GM13977 (cell line): ENCODE measurements at places on chromosomes 6 and 20.
A peak's percentile ranks its signal among the peaks of the same experiment; 100 is the strongest.

- peak; percentile 28 for DNase-seq
Measured at GRCh38 chr6:4885341-4885933, 109.2 kb downstream of the CDYL start.

- no peak for DNase-seq
Measured at GRCh38 chr6:169668203-169668847, 33.5 kb downstream of the WDR27 start.

- no peak for DNase-seq
Measured at GRCh38 chr6:137046871-137047412, 2.2 kb upstream of the IL20RA start.

GRCh38 chr20:58892141-58892931 lies 39.8 kb downstream of the GNAS start:
- peak; percentile 86 for DNase-seq

DNA sequence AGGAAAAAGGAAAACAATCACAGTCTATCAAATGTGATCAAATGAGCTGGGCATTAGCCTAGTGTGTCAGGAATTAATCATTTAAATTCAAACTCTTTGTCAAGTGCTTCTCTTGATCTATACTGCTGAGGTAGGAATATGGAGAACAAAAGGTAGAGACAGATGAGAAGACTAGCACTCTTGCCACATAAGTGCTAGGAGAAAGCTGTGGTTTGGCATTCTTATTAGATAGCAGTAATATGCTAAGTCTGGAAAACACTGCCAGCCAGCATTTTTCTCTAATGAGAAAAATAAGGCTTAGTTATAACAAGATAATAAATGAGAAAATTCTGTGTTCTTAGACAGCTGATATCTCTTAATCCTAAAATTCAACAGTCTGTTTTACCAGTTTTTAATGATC lies 38.9 kb downstream of the ORC3 start:
- no peak for DNase-seq

GRCh38 chr6:169809386-169809785 lies 58.0 kb downstream of the ERMARD start:
- no peak for DNase-seq

DNA sequence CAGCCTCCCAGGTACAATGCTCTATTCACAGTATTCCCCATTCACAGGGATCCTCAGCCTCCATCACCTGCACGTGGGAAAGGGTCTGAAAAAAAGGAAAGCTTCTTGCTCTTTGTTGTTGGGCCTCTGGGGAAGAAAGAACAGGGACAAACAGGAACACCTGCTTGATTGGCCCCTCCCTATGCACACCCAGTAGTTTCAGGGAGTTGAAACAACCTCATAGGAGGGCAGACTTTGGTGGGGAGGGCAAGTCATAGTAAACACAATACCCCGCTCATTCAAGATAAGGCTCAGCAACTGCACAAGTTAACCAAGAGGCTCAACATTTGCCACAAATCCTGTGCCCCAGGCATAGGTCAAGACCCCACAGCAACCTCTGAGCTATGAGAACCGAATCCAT lies 1.7 kb downstream of the GHRH start:
- DNase-seq: no peak

DNA sequence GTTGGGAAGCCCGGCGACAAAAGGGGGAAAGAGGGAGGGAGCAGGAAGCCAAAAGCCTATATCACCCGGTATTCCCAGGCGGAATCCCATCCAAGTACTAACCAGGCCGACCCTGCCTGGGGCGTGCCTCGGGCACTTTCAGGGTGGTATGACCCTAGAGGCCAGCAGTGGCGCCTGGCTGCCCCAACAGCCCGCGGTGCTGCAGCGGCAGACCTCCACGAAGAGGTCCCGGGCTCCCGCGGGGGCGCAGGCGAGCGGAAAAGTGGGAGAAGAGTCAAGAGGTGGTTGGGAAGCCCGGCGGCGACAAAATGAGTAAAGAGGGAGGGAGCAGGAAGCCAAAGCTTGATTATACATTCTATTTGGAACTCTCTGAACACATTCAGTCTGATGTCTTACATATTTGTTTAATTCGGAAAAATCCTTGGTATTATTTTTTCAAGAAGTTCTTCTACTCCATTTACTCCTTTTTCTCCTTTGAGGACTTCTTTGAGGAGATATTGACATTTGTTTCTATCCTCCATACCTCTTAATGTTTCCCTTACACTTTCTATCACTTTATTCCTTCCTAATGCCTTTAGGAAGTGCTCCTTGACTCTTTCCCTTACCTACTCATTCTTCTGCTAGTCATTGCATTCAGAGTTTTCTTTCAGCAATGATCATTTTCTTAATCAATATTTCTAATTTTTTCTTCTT lies 11.5 kb downstream of the TREML4 start:
- DNase-seq: no peak

GRCh38 chr20:17202673-17203072 lies 24.2 kb upstream of the PCSK2 start:
- DNase-seq: no peak

- no peak for DNase-seq
Measured at GRCh38 chr20:15937179-15937578, 636.1 kb downstream of the KIF16B start.

DNA sequence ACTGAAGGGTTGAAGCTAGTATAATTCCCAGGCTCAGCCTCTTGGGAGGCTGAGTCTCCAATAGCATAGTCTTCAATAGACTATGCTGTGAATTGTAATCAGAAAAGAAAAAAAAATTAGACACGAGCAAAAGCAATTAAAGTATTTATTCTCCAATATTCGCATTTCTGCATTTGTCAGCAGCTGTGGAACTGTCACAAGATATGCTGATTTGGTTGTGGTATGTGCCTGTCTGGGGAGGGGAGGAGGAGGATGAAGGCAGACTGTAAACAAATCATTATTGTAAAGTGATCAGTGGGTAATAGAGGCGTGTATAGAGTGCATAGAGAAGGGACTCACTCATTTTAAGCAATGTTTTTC lies 10.1 kb upstream of the BICRAL start:
- no peak for DNase-seq

DNA sequence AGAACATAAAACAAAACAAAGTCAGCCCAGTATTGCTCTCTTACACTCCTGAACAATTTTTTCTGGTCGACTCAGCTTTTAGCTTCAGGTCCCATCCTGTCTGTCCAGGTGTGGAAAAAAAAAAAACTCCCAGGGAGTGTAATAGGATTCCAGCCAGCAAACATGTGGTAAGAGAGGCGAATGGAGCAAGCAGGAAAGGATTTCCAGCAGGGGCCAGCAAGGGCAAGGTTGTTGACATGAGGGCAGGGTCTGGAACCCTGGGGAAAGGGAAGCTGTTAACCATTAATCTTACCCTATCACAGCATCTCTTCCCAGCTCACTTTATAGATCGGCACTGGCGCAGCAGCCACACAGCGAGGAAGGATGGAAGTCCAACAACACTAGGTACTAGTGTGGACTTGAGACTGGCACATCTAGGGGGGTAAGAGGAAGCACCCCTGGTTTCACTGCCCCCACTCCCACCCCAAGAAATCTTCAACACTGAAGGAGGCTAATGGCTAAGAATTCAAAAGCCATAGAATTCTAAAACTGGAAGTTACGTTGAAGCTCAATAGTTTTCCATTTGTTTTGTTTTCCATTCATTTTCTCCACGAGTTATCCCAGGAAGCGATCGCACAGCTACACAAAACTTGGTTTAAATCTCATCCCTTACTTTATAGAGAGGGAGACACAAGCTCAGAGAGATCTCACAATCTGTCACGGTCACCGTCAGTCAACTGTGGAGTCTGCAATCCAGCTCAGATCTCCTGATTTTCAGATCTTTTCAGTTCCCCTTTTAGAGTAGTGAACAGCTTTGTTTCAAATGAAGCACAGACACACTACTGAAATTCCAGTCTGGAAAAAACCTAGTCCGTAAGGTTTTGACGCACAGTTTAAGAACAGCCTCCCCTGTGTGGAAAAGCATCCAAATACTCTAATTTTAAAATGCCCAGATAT lies 53.3 kb downstream of the SLC22A23 start:
- DNase-seq: no peak

DNA sequence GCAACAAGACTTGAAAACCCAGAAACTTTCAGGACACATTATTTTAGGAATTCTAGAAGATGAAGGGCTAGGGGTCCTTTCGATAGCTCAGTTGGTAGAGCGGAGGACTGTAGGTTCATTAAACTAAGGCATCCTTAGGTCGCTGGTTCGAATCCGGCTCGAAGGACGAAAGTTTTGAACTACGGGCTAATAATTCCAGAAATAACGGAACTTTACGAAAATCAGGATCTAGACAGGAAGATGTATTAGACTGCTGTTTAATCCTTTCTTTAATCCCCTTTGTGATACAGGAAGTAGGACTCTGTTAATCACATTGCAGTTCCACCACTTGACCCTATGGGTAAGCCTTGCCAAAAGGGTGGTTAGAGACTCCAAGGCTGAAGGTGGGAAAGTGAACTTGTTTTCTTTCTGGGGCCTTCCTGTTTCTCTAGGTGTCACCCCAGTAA lies 21.2 kb upstream of the ABT1 start:
- DNase-seq: no peak

GRCh38 chr6:110618591-110619267 lies 142.3 kb upstream of the SLC22A16 start:
- DNase-seq: peak; percentile 34

- DNase-seq: no peak
Measured at GRCh38 chr6:44030812-44031454, 96.3 kb downstream of the MRPL14 start.

GRCh38 chr20:19495905-19496703 lies 262.0 kb upstream of the RIN2 start:
- DNase-seq: no peak

- no peak for DNase-seq
Measured at GRCh38 chr20:35560105-35560511, 18.2 kb downstream of the ERGIC3 start.

- DNase-seq: no peak
Measured at GRCh38 chr20:16599257-16599656, 26.0 kb upstream of the KIF16B start.

- DNase-seq: no peak
Measured at GRCh38 chr6:7769702-7770101, 43.8 kb downstream of the BMP6 start.

DNA sequence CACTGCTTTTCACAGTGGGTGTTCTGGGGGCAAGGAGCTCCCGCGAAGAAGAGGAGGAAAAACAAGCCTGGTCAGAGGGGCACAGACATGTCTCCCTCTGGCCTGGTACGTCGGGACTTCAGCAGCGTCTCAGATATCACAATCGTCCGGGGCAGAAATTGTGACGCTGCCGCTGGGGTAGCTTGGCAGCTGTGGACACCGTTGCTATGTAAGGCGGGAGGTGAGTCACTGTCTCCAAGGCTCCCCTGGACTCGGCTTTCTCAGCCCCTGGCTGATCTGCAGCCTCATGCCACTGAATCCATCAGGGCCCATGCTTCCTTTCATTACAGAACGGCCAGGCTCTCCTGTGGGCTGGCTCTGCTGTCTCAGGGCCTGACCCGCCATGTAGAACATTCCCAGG lies 98.7 kb downstream of the SULF2 start:
- DNase-seq: no peak

- DNase-seq: no peak
Measured at GRCh38 chr6:136011475-136011874, 160.0 kb downstream of the PDE7B start.

DNA sequence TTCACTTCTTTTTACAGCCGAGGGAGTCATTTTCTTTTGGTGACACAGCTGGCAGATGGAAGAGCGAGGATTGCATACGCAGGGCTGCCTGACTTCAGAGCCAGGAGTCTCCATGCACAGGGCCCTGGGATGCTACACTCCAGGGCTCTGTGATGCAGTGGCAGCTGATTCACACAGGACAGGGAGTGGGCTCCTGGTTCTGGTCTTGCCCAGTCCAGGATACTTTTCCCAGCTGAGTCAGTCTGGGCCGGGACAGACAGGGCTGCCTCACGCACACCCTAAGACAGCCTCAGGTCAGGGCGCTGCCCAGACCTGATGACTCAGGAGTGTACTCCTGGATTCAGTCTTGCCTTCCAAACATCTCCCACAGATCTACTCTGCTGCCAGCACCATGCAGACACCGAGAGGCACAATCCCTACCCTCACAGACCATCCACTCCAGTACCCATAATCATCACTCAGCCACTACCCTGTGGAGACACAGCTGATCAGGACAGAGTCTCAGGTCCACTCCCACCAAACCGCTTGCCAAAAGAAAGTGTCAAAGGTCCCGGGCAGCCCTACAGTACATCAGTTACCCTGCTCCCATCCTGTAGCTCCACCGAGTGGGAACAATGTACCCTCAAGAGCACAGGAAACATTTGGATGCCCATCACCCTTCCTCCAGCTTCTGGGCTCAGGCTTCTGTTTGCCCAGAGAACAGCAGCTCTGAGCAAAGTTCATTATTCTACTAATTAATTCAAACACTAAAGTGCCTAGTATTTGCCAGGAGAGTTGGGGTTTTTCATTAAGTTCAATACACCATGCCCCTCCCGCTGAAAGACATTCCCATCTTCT lies 11.5 kb downstream of the SDC4 start:
- DNase-seq: no peak

GRCh38 chr20:46113113-46113470 lies 5.0 kb upstream of the CD40 start:
- no peak for DNase-seq

- DNase-seq: no peak
Measured at GRCh38 chr6:40810171-40810570, 223.0 kb upstream of the LRFN2 start.

DNA sequence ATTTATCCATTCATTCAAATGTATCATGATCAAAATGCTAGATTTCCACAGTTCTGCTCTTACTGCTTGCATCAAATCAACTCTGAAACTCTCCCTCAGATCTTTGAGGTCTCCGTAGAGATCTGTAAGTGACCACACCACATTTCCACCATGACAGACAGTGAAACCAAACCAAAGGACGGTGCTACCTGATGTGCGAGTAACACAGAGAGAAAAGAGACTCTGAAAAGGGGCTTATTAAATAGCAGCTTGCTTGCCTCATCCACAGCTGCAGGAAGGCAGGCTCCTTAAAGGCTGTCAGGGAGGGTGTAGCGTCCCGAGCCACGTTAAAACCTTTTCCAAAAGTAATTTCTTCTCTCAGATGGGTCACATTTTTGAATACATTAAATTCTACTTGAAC lies 335.8 kb downstream of the PACRG start:
- no peak for DNase-seq

GRCh38 chr6:136566007-136566487 lies 15.8 kb upstream of the MAP7 start:
- DNase-seq: no peak

DNA sequence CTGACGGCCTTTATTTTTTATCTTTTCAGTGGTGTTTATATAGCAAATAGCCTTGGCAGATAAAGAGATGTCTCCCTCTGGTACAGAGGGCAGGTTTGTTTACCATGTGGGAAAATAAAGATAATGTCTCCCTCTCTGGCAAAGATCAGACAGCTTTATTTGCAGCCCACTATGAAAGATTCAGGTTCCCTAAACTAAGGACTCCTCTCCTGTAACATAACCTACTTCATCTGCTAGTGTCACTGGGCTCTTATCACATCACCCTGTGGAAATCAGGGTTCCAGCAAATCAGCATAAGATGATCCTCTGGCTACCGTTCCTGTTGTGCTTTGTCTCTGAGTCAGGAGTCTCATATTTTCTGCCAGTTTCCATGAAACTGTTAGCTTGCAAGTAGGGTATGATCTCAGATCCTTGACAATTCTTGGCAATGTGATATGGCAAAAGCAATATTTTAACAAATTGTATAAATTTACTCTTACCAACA lies 3.1 kb downstream of the FBXL4 start:
- no peak for DNase-seq
